ENCODE measurements at places on chromosomes 6 and 20.

DNA sequence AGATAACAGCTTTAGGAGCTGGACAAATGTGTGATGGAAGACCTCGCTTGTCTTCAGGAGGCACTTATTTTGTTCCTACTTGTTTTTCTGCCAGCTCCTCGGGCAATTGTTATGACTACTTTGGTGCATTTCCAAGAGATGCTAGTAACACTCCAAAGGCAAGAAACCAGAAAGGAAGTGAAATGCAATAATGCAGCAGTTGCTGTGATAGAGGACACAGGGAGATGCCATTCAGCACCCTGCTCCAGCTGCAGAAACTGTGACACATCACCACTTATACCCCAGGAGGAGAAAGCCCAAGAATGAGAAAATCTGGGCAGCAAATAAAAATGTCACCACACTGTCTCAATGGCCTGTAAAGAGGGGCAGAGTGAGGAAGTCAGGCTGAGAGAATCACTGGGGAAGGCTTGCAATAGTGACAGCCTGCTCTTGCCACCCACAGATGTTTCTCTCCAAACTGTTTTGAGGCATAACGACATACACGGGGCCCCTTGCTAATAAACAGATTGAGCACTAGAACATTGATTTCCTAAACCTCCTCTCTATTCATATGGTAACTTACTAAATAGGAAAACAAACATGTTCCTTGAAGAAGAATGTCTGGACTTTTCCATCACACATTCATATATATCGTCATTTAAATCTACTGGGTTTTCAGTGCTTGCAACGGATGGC lies 231.0 kb upstream of the PRND start:
- no peak for DNase-seq

GRCh38 chr6:1315560-1316386 lies 3.9 kb downstream of the FOXQ1 start:
- DNase-seq, result no peak

DNA sequence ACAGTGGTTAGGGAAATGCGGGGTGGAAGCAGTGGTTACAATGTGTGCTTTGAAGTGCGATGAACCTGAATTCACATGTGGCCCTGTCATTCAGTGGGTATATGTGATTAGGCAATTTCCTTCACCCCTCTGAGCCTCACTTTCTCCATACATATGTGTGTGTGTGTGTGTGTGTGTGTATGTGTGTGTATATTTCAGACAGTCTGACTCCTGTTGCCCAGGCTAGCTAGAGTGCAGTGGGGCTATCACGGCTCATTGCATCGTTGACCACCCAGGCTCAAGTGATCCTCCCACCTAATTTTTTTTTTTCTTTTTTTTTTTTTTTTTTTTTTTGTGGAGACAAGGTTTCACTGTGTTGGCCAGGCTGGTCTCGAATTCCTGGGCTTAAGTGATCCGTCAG lies 6.3 kb downstream of the PPP1R14C start:
- DNase-seq, result no peak

DNA sequence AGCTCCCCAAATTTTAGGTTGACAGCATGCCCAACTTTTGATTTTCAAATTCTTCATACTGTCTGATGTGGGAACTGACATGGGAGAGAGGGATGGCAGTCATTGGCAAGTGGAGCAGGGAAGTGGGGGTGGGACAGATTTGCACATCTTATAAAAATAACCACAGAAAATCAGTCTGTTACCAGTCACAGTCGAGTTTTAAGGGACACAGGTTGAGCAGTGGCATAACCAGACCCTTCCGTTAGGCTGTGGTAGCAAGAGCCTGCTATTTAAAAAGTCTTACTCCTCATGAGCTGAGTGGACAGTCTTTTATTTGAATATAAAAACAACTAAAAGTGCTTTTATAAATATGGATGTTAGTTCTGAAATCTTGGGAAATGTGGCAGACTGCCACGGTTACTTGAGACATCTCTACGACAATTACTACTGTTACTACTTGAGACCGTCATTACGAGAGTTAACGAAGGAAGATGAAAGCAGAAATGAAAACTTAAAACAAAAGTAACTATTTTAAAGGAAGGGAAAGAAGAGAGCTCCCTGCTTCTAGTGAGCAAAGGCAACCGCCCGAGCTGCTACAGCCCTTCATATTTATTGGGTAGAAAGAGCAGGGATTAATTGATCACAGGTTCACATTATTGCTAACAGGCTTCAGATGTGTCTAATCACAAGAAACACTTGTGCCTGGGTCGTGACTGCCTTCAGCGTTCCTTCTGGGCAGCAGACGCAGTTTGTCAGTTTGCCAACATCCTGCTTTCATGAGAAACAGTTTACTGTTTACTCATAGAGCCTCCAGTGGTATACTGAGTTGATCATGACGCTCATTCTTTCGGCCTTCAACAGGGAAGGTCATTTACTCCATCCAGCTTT lies 71.3 kb downstream of the EFHC1 start:
- no peak for DNase-seq

DNA sequence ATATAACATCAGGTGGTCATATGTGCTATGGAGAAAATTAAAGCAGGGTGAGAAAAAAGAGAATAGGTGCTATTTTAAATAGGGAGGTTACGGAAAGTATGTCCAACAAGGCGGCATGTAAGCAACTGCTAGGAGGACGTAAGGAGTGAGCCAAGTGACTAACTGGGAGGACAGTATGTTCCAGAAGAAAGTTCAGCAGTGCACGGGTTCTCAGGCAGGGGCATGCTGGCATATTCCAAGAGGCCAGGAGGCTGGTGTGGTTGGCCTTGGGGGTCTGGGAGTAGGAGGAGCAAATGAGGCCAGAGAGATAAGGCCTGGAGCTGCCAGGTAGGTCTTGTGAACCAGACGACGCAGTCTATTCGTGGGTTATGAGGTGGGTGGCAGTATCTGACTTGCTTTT lies 112.4 kb downstream of the ARMC2 start:
- no peak for DNase-seq

DNA sequence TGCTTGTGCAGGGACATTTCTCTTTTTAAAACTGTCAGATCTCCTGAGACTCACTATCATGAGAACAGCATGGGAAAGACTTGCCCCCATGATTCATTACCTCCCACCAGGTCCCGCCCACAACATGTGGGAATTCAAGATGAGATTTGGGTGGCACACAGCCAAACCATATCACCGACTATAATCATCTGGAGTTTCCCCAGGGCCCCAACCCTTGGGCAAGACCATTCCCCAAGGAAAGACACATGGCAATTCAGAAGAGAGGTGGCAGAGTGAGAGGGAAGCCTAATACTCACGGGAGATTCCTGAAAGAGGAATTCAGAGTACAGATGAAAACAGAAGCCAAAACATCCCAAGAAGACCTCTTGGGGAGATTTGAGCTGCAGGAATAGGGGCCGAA lies 291.0 kb upstream of the PLCB4 start:
- DNase-seq, result no peak

DNA sequence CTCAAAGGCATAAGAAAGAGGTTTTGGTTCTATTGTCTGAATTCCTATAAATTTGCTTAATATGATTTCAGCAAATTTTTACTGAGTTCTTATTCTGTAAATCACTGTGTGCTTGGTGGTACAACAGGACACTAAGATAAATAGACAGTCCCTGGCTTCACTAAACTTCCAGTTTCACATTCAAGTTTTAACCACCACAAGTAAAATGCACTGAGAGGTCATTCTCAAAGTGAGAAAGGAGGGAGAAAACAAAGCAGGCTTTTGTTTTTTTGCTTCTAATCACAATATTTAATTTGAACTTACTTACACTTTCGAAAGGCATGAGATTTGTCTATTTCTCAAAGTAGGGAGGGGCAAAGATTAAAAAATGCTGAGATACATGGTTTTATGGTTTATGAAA lies 445.7 kb downstream of the CDC5L start:
- DNase-seq, result no peak

- no peak for DNase-seq
These were observed 472.5 kb downstream of the KIF16B start for GRCh38 chr20:16100767-16101166.

GRCh38 chr6:86107985-86108384 lies 465.3 kb upstream of the SYNCRIP start:
- no peak for DNase-seq

GRCh38 chr6:39887692-39888450 lies 46.4 kb downstream of the MOCS1 start:
- no peak for DNase-seq

DNA sequence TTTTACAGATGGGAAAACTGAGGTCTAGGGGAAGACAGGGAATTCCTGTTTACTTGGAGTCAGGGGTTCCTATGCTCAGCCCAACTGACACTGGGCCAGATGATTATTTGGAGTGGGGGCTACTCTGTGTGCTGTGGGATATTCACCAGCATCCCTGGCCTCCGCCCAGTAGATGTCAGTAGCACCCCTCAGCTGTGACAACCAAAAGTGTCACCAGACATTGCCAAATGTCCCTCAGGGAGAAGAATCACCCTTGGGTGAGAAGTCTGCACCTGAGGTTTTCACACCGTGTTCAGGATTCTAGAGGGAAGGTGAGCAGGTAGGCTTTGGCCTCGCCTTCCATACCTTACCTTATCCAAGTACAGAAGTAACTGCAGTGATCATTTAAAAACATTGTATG lies 27.6 kb downstream of the CDH26 start:
- no peak for DNase-seq

DNA sequence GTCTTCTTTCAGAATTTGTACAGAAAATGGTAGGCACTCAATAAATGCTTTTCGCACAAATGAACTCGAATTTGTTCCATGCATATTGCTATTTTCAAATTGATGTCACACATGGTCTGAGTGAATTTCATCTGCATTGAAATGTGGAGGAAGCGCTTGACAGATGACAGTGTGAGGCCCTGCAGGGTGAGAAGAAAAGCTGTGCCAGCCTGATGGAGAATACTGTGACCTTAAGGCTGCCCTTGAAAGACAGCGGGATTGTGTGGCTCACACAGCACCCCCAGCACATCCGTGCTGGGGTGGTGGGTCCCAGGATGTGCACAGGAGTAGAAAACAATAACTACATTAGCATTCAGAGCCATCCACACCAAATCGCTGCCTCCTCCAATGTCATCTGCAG lies 14.8 kb upstream of the MCHR2 start:
- no peak for DNase-seq

DNA sequence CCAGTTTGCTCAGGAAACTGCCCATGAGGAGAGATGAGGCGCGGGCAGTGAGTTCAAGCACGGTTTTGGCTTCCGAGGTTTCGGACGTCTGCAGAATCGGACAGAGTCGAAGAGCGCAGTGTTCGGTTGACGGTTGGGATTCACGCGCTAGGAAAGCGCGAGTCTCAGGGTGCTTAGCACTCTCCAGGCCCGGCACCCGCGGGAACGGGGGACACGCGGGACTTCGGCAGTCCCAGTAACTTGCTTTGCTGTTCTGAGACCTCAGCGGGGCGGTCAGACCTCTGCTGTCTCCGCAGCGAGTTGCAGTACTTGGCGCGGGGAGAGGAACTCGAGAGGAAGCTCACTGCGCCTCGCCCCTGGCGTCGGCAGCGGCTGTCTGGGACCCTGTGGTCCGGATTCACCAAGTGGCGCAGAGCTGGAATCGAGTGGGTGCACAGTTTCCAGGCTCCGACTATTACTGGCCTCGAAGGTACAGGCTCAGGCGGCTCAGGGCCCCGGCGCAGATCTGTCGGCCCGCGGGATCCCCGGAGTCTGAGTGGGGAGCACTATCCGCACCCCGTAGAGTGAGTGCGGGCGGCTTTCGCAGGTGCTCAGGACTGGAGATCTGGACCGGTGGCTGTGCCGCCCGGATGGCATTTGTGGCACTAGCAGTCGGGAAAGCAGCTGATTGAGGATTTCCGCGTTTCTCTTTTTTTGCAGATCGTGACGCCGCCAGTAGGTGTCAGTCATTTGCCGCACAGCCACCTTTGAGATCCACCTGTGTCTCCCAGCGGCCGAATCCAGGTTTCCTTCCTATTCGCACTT lies at the start of gene POM121L2:
TSS of gene POM121L2 (minus strand) at position 128 of the 804 bp plus-strand sequence. CDS start at position 25, 103 bp downstream.
- peak; percentile 25 for DNase-seq

DNA sequence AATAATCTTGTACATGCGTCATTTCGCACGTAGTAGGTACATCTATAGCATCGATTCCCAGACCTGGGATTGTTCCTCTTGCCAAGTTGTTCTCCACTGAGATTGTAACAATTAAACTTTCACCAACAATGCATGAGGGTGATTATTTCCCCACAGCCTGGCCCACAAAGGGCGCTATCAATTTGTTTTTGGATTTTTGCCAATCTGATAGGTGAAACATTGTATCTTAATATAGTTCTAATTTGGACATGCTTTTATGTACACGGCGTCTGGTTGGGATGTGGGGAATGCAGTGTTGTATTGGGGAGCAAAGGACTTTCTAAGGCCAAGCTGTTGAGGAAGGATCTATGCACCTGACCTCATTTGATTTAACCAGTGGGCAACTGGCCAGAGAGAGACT lies 59.5 kb downstream of the VEGFA start:
- no peak for DNase-seq

- no peak for DNase-seq
These were observed 97.8 kb downstream of the OTOR start for GRCh38 chr20:16846006-16846405.

- DNase-seq, result no peak
These were observed 82.3 kb upstream of the CLDN20 start for GRCh38 chr6:155181498-155181897.

DNA sequence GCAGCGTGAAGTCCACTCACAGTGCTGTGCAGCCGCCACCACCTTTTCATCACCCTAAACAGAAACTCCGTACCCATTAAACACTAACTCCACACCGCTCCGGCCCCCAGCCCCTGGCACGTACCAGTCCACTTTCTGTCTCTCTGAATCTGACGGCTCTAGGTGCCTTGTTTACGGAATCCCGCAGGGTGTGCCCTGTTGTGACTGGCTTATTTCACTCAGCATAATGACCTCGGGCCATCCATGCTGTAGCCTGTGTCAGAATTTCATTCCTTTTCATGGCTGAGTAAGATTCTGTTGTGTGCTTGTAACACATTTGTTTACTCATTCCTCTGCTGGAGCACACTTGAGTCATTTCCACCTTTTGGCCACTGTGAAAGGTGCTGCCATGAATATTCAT lies 18.0 kb downstream of the TCFL5 start:
- DNase-seq, result no peak

GRCh38 chr6:53691252-53691651 lies 25.7 kb upstream of the KLHL31 start:
- DNase-seq, result no peak

- no peak for DNase-seq
These were observed 26.2 kb upstream of the EEF1A1 start for GRCh38 chr6:73547036-73547435.

- DNase-seq, result peak; percentile 73
These were observed 44.6 kb downstream of the ARHGAP40 start for GRCh38 chr20:38645980-38646858.

- DNase-seq, result no peak
These were observed 21.0 kb downstream of the APMAP start for GRCh38 chr20:24971376-24972101.

GRCh38 chr6:49653438-49653837 lies 16.8 kb upstream of the RHAG start:
- DNase-seq, result no peak

GRCh38 chr20:32997431-32997830 lies 6.8 kb downstream of the SUN5 start:
- DNase-seq, result no peak

GRCh38 chr6:158184608-158185007 lies 16.5 kb downstream of the GTF2H5 start:
- DNase-seq, result no peak

Measured in NCI-H510A (cell line).